Activated CD4-positive, alpha-beta T cell treated with anti-CD3 and anti-CD28 coated beads for 24 hours (primary cell): ENCODE measurements at places on chromosomes 7 and 10.

GRCh38 chr10:29749150-29749549 lies 114.4 kb upstream of the SVIL start:
- DNase-seq, result no peak

GRCh38 chr7:139571651-139572050 lies 48.2 kb downstream of the CLEC2L start:
- DNase-seq, result no peak

- DNase-seq, result no peak
Observed at GRCh38 chr10:51789118-51789517, 89.7 kb upstream of the CSTF2T start.

DNA sequence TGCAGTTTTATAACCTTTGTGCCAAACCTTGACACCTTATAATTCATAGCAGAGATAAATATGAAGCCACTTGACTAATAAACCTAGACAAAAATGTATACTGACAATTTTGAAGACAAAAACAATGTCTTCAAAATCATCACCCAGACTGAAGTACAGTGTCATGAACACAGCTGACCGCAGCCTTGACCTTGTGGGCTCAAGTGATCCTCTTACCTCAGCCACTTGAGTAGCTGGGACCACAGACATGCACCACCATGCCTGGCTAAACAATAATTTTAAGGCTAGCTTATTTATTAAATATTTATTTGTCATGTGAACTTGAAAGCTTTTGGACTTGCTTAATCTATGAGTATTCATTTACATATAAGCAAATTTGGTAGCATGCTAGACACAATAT lies 24.3 kb downstream of the IL6 start:
- no peak for DNase-seq

DNA sequence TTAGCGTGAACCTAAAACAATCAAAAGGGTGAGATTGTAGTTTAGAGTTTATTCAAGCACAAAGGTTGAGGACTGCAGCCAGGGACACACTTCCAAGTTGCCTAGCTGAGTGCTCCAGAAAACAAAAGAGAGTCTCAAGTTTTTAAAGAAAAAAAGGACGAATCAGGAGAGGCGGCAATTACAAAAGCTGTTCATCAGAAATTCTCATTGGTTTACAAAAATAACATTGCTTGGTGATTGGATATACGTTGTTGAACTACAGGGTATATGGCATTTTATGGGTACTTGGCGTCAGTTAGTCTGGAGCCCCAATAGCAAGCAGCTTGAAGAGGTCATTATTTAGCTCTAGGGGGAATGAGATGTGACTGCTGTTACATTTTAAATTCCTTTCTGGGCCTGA lies 11.5 kb downstream of the ZNF438 start:
- DNase-seq, result no peak
